Activated CD8-positive, alpha-beta memory T cell treated with anti-CD3 and anti-CD28 coated beads for 4 hours (primary cell): ENCODE measurements at places on chromosomes 11 and 22.

DNA sequence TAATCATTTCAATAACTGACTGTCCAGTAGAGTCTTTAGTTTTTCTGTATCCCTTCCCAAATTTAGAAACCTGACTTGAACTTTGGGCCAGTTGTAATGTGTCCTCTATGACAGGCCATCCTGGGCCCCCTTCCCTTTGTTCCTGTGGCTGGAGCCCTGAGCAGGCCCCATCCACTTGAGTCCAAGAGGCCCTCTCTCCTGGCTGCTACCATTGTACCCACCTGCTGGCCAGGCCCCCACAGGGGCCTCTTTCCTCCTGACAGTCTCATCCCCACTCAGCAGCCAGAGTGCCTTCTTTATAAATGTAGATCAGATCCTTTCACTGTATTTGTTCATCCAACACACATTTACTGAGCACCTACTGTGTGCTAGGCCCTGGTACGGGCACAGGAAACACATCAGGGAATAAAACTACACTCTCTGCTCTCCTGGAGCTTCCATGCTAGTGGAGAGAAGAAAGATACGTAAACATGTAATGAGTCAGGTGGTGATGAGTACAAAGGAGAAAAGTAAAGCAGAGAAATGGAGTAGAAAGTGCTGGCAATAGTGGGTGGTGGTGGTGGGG, 2.7 kb upstream of the LRP5 start:
- no peak for DNase-seq

DNA sequence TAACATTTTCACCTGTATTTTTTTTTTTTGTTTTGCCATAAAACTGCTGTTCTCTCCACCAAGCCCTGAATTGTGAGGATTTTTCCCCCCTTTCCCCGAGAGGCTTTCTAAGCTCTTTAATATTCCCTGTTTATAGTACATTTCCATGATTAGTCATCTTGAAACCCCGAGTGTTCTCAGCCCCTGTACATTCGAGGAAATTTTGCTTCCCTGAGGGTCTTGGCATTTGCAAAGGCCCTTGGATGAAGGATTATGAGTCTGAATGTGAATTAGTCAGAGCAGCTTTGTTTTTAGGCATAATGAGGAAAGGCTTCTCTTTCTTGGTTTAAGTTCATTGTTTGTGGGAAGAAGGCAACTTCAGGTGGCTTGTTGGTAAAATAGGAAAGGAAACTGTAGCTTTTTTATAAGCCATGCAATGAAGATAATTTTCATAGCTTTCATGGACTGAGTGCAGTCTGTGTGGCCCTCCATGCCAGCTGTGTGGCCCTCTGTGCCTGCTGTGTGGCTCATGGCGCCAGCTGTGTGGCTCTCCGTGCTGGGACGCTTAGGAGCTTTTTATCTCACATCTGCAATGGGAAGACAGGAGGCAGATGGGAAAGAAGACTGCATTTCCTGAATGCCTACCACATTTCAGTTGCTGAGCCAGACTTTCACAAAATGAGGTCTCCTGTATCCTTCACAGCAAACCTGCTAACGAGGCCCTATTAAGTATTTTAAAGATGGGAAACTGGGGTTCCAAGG, 129.0 kb downstream of the TEAD1 start:
- no peak for DNase-seq

DNA sequence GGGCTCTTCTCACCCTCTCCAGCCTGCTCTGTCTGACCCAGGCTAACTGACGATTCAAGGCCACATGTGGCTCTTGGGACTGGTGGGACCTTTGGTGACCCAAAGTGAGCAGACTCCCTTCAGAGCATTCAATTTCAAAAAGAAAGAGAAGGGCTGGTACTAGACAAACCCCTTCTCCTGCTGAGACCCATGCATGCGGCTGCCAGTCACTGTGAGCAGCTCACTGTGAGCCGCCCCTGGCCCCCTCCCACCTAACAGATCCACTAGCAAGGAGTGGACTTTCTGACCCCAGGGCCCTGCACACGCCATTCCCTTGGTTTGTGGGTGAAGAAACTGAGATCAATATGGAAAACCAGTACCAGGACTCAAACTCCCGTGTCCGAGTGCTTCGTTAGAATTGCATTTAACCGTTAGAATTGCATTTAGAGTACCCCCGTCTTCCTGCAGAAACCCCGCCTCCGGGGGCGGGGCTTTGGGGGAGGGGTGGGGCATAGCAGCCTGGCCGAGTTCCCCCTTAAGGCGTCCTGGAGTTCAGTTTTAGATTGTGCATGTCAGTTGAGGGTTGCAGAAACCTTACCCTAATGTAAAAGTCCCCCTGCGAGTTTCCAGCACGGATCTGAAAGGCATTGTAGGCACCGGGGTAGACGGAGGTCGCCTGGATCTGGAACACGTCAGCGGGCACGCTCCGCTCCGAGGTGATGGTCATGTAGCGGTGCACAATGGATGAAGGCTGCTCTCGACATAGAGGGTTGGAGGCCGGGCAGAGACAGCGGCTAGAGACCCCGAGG, 5.1 kb downstream of the EFEMP2 start:
- no peak for DNase-seq

DNA sequence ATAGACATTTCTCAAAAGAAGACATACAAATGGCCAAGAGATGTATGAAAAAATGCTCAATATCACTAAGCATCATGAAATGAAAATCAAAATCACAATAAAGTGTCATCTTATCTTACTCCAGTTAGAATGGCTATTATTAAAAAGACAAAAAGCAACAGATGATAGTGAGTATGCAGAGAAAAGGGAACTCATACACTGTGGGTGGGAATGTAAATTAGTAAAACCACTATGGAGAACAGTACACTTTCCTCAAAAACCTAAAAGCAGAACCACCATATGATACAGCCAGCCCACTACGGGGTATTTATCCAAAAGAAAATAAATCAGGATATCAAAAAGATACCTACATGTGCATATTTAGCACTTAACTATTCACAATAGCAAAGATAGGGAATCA, 700.0 kb upstream of the ANO5 start:
- DNase-seq: no peak

- DNase-seq: no peak
Measured at GRCh38 chr22:29768052-29768693, 1.0 kb downstream of the UQCR10 start.

DNA sequence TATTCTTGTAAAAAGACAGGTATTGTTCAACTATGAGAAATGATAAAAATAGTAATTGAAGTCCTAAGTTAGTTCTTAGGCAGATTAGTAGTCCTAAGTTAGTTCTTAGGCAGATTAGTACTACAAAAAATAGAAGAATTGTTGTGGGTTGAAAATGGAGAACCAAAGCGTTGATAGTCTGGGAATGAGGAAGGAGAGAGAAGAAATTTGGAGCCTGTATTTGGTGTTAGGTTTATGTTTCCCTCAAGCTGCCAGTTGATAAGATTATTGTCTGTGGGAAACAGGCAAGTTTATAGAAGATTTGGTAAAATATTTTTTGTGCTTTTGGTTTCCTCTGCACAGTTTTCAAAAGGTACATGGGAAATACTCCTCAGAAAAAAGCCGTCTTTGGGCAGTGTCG, 3.6 kb downstream of the BCO2 start:
- DNase-seq: no peak

DNA sequence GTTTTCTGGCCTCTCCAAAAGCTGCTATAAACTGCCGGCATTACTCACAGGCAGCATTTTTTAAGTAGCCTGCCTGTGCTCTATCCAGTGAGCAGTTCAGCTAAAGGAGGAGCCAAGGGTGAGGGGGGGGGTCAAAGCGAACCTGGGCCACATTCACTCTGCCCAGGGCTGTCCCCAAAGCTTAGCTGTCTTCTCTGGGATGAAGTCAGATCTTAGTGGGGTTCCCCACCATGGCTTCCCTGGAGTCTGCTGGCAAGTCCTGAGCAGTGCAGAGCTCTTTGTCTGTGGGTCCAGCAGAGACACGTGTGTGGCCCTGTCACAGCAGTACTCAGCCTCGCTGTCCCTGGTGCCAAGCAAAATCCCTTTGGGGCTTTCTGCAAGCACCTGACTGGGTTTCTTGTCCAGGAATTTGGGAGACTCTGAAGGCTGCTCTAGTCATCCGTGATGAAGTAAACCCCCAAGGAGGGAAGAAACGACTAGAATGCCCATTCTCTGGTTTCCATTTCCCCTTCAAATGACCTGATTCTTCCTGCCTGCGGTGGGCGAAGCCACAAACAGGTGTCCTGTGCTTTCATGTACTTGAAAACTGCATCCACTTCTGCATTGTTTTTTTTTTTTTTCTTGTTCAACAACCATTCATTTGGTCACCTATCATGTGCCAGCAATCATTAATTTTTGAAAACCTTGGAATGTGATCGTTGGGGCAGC, 2.6 kb downstream of the KCNJ5 start:
- no peak for DNase-seq

DNA sequence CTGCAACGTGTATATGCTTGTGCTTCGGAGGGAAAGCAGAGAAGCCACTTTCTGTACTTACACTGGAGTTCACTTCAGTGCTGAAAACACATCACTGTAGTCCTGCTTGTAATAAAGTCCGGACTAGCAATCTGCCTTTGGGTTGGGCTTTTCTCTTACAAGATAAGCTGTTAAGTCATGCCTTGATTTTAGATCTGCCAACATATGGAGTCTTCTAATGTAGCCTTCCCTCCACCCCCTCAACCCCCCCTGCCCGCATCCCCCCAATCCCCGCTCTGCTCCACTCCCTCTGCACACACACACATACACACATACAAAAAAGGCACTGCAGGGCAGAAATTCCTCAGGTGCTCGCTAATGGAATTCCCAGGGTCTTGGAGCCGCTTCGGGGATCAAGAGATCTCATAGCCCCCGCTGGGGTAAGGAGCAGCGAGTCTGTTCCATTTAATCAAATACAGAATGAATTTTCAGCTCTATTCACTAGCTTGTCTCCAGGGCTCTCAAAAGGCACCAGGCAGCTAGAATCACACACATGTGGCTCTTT, 3.4 kb downstream of the CDON start:
- DNase-seq: no peak

DNA sequence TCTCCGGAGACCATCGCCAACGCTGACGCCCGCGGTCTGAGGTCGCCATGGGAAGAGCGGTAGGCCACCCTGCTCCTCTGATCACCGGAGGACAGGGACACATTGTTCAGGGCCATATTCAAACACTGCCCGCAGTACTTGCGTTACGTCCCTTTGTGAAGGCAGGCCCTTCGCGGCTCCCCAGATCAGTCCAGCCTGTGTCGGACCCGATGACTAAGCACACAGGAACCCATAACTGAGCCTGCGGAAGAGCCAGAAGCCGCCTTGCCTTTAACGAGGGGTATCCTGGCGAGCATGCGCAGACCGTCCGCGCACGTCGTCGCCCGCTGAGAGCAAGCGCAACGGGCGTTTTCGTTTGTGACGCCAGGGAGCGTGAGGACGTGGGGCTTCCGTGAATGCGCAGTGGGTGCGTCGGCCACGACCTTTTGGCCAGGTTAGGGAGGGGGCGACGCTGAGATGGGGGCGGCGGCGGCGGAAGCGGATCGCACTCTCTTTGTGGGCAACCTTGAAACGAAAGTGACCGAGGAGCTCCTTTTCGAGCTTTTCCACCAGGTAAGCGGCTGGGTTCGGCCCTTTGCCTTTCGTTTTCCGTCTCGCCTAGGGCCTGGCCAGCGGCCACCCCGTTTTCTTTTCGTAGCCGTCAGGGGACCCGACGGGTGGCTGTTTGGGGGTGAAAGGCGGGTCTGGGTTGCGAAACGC, at the start of the genes C11orf71 and RBM7:
TSS of gene C11orf71 (minus strand) at position 296 of the 699 bp plus-strand sequence. CDS start at position 116, 180 bp downstream.
TSS of gene RBM7 (plus strand) at position 451 of the 699 bp plus-strand sequence. CDS start at position 457, 6 bp downstream.
- DNase-seq: peak; percentile 97

DNA sequence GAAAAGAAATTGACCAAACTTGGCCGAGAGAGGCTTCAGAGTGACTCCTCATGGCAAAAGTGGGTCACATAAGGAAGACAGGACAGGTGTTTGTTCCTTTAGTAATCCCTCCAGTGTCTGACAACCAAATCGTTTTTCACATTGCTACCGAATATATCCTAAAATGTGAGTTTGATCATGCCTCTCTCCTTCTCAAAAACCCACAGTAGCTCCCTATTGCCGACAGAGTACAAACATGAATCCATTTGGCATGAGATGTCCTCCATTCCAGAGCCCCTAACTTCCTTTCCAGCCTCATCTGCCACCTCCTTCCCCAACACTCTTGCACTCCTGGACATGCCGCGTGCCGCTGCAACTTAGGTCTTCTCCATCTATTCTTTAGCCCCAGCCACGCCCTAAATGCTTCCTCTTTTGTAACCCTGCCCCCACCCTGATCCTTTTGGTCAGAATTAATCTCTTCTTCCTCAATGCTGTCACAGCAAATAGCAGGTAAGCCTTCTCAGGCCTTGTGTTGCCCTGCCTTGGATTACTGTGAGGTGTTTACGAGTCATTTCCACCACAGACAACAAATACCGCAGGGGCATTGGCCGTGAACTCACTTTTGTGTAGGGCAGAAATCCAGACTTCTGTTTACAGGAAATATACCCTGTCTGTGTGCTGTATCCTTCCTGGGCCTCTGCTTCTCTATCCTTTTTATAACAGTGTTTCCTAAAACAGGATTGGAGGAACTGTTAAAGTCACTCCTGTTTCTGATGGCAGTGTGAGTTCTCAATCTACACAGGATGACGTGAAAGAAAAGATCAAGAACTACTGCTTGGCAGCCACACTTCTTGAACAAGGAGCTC, 66.0 kb upstream of the FTH1 start:
- DNase-seq: no peak

GRCh38 chr11:100546714-100547113, 140.4 kb upstream of the ARHGAP42 start:
- DNase-seq: no peak

DNA sequence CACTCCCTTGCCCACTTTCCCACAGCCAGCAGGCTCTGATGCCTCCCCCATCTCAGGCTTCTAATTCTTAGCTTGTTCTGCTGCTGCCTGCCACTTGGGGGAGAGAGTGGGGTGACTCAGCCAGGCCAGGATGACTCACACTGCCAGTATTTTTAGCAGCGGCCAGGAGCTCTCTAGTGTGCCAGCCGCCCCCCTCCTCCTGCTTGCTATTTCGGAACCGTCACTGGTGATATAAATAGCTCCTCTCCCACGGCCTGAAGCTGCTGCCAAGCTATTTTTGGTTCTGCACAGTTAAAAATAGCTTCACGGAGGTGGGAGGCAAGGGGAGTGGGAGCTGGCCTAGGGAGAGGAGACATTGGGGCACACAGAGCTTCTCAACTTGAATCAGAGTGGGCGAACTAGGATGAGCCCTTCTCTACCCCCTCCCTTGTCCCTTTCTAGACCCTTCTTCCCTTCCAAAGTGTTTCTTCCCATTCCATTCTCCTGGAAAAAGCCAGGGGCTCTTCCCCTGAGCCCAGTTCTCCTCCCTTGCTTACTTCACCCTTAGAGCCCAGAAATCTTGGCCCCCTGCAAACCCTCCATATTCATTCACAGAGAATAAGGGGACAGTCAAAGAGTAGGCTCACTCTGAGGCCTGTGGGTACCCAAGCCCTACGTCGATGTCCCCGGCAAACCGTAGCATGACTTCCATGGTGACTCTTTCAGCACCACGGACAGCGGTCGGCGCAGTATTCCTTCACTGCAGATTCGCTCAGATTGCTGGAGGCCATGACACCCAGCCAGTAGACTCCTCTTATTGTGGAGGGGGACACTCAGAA, 2.5 kb upstream of the NPAS4 start:
- DNase-seq: peak; percentile 37

GRCh38 chr11:1257366-1257765, 34.5 kb downstream of the MUC5B start:
- no peak for DNase-seq

GRCh38 chr22:50311606-50312351, 4.3 kb upstream of the PLXNB2 start:
- DNase-seq: no peak

DNA sequence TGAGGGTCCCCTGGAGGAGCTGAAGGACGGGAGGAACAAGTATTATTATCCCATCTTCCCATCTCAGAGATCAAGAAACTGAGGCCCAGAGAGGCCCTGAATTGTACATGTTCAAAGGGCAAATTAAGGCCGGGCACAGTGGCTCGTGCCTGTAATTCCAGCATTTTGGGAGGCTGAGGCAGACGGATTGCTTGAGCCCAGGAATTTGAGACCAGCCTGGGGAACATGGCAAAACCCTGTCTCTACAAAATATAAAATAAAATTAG, 8.1 kb downstream of the PLA2G6 start:
- DNase-seq: no peak
